ENCODE measurements at places on chromosomes 13 and 19.
A peak's percentile ranks its signal among the peaks of the same experiment; 100 is the strongest.

- DNase-seq = peak; percentile 65
Observed at GRCh38 chr13:111876506-111876905, 190.4 kb upstream of the SOX1 start.

GRCh38 chr19:45114116-45114515 is 21.1 kb downstream of the PPP1R37 start:
- no peak for DNase-seq

GRCh38 chr13:58619396-58620113 is 988.0 kb downstream of the PCDH17 start:
- DNase-seq = no peak

GRCh38 chr13:100581504-100581903 is 7.1 kb downstream of the GGACT start:
- no peak for DNase-seq

DNA sequence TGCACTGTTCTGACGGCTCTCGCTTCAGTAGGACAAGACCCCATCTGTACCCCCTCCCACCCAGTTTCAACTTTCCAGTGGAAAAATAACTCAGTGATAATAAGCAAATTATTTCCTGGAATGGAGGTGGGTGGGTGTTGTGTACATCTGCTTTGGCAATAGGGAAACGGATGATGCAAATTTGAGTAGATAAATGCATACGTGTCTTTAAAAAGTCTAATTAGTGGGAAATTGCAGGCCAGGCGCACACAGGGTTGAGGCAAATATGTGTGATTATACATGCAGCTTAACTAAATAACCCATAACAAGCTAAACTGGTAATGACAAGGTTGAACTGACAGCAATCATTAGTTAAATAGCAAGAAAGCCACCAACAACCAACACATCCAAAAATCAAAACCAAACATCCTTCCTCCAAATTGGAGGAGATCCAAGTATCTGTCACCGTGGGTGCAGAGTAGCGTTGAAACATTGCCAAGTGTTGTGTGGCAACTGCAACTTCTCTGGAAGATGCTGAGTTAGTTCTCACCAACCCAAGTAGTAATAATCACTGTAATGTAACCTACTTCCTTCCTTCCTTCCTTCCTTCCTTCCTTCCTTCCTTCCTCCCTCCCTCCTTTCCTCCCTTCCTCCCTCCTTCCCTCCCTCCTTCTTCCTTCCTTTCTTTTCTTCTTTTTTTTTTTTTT is 54.6 kb downstream of the TRPM4 start:
- no peak for DNase-seq

DNA sequence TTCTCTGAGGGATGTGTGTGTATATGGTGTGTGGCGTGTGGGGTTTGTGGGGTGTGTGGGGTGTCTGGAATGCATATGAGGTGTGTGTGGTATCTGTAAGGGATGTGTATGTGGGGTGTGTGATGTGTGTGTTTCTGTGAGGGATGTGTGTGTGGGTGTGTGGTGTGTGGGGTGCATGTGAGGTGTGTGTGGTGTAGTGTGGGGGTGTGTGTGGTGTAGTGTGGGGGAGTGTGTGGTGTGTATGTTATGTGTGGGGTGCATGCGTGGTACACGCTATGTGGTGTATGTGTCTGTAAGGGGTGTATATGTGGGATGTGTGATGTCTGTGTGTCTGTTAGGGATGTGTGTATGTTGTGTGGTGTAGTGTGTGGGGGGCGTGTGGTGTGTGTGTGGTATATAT is 300.0 kb downstream of the FGF9 start:
- no peak for DNase-seq

- no peak for DNase-seq
Observed at GRCh38 chr13:62837895-62838294, 1422.2 kb upstream of the PCDH20 start.

GRCh38 chr19:7678971-7679751 is 1.5 kb upstream of the TRAPPC5 start:
- no peak for DNase-seq

- DNase-seq = no peak
Observed at GRCh38 chr13:46639033-46639981, 86.3 kb downstream of the LRCH1 start.

DNA sequence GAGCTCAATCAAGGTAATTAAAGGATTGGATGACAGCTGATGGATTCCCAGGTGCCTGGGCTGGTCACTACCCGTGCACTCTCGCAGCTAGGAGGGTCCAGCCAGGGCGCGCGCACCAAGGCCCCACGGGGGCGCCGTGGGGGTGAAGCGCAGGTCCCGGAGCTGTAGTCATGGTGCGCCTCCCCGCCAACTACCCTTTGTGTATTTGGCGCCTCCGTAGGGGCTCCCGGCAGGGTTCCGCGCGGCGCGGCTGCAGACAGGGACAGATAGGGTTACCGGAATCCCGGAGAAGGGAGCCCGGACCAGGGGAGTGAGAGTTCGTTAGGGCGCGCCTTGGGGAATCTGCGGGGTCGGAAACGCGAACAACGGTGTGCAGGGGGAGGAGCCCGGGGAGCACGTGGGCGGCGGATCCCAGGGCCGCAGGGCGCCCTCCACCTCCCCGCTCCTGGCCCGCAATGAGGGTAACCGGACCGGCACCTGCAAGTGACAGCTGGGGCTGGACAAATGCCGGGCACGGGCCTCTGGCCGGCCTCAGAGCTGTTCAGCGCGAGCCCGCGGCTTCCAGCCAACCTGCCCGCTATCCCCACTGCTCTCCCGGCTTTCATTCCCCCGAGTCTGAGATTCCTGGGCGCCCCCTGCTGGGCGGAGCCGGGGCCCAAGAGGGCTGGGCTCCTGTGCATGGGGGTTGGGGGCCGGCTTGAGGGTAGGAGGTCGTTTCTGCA is 3.4 kb upstream of the PRAM1 start:
- no peak for DNase-seq

DNA sequence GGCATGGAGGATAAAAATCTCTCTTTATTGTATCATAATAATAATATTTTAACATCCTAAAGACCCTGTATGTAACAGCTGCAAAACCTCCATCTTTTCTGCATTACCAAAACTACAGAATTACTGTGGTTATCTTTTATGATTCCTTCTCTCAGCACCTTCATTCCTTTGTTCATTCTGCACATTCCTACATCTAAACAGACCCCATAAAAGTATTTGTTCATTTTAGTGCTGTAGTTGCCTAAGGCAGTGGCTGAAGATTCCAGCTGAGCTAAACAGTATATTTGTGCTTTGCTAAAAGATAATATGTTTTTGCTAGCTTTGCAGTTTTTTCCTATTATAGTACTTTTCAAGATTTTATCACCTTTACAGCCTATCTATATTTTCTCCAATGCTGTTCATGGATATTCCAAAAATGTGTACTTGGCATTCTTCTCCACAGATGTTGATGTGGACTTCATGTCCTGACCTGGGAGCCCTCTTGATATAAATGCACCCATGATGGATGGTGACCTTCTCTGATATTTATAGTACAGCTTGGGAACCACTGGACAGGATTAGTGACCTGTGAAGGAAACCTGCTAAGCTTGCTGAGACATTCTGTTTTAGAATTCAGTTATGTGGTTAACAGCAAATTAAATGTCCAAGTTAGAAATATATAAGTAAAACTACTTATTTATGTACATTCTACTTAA is 2832.9 kb upstream of the PCDH20 start:
- DNase-seq = no peak

GRCh38 chr13:40061466-40062450 is 406.3 kb downstream of the COG6 start:
- no peak for DNase-seq

GRCh38 chr19:46866407-46867136 is 5.8 kb downstream of the ARHGAP35 start:
- no peak for DNase-seq

DNA sequence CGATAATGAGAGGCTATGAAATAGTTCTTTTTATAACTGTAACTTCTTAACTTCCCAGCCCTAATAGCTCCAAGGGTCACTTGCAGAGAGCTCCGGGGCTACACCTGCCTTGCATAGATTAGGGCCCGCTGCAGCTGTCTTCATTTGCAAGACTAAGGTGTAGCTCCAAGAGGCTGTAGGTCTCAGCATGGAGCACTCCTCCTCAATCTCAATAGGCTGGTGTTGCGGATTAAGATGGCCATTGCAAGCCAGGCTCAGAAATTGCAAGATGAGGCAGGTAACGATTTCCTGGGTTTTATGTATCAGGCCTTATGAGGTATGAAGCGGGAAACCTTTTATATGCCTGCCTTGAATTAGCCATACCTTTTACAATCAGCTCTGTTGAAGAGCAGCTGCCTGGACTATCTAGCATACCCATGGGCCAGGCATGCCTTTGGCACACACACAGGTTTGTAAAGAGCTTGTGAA is 185.7 kb downstream of the TM9SF2 start:
- no peak for DNase-seq

All from vagina (tissue), 2 donors.